ENCODE measurements at places on chromosomes 4 and X. TPM values are rescaled to one million over a fixed set of nuclear protein-coding genes. Genes with fewer than 3 reads are reported as not detected.

GRCh38 chr4:110735686-110736085, 112.8 kb upstream of the PITX2 start:
- no peak for DNase-seq

DNA sequence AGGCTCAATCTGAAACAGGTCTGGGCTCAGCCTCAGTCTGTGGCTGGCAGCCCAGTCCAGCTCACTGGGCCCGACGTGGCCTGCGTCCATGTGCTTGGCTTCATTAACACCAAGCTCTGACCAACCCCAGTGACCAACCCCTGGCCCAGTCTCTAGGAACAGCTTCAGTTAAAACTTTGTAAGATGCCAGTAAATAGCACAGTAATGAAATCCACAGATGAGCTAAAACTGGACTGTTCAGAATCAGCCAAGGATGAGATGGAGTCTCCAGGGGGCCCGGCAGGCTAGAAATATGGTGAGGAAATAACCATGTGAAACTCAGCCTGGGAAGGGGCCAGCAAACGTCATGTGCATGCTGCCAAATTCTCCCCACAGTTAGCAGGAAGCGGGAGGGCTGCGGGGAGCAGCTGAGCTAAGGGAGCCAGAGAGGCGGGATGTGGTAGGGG, 37.1 kb upstream of the XPNPEP2 start:
- DNase-seq: no peak

DNA sequence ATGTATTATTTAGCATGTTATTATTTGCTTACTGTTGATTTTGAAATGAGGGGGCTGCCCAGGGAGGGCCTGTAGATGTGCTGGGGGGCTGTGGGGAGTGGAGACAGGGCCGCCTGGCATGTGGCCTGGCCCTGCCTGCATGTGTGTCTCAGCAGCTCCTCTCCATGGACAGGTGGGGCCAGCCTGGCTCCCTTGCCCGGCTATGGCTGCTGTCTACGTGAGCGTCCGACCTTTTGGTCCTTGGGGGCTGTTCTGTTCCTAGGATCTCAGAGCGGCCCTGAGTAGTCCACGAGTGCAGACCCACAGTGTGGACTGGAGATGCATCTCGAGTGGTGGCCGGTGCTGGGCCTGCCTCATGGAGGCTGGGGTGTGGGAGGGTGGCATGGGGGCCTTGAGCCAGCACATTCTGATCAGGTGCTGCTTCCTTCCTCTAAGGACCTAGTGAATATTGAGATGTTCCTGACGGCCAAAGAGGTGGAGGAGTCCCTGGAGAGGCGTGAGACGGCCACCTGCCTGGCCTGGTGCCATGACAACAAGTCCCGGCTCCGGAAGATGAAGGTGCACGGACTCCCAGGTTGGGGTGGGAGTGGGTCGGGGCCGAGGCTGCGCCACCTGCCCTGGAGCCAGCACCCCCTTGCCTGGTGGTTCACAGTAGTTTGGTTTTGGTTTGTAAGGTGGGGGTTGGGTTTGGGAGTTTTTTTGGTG, 24.9 kb upstream of the UVSSA start:
- no peak for DNase-seq

GRCh38 chr4:48970471-48970921, 15.6 kb upstream of the CWH43 start:
- DNase-seq: no peak

- no peak for DNase-seq
Measured at GRCh38 chr4:183300655-183301054, 19.4 kb downstream of the CLDN22 start.

DNA sequence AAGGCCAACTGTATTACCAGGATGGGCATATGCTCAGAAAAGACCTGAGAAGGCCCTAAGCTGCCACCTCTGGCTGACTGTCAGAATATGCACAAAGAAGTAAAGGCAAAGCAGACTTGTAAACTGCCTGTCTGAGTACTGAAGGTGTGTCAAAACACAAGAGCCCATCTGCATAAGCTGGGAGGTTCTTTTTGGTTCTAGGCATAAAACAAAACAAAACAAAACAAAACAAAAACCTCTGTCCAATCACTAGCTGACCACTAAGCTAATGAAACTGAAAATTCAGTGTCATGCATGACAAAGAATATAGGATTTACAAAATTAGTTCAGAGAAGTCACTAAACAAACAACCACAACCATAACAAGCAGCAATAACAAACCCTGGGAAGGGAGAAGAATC, 20.6 kb downstream of the SH3D19 start:
- no peak for DNase-seq

- no peak for DNase-seq
Measured at GRCh38 chrX:42846741-42847140, 68.8 kb upstream of the PPP1R2C start.

GRCh38 chrX:51461053-51462044, 35.0 kb downstream of the NUDT11 start:
- DNase-seq: peak; percentile 11

GRCh38 chr4:94466923-94467322, 15.2 kb downstream of the PDLIM5 start:
- DNase-seq: no peak

GRCh38 chr4:112771-113170, 11.5 kb upstream of the ZNF718 start:
- DNase-seq: no peak

DNA sequence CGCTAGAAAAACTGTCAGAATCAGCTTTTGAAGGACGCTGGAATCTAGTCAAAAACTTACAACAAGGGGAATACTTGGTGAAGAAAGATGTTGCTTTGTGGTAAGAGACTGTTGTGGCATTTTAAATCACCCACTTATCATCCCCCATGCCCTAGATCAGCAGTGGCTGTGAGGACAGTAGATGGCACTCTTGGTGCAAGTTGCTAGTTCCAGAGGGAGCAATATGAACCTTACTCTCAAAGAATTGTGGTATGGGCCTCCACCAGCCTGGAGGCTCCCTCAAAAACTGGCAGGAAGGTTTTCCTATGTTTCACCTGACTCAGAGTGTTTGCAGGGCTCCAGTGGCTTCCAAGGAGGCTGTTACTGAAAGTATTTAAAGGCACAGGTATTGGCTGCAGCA, 37.7 kb upstream of the SLC16A2 start:
- DNase-seq: peak; percentile 46

- no peak for DNase-seq
Measured at GRCh38 chr4:80678413-80678812, 342.9 kb downstream of the CFAP299 start.

GRCh38 chrX:84487365-84488353, 14.6 kb downstream of the HDX start:
- no peak for DNase-seq

DNA sequence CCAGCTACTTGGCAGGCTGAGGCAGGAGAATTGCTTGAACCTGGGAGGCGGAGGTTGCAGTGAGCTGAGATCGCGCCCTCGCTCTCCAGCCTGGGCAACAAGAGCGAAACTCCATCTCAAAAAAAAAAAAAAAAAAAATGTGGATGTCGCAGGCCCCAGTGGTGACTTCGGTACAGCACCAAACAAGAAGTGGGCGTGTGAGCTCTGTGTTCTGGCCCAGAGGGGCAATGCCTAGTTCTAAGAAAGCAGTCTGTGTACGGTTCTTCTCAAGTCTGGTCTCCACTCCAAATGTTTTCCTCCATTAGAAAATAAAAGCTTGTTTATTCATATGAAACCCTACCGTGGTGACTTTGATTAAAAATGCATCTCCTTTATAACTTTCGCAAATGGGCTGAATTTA, 92.0 kb upstream of the DDX3X start:
- DNase-seq: no peak

DNA sequence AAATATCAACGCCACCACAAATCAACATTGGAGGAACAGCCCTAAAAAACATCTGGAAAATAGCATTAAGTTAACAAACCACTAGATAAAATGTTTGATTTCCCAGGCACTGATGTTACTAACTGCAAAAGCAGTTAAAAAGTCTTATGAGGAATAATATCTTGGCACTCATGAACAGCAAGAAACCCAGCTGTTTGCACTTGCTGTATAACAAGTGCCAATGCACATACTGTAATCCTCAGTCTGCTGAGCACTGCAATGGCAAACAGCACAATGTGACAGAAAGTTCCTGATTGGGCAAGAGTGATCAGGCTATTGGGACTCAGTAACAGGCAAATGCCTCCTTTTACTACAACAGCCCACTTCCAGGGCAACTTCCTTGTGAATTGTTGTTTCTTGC, 20.8 kb upstream of the SEC24B start:
- DNase-seq: no peak

The RHOXF2B gene
- not detected for total RNA-seq

The STPG2 gene
- not detected for total RNA-seq

The RASGEF1B gene
- total RNA-seq: not detected

The SH3D19 gene
- 6.9 TPM for total RNA-seq

The PDCL2 gene
- not detected for total RNA-seq
